ENCODE measurements at places on chromosomes 3 and 15. TPM values are rescaled to one million over a fixed set of nuclear protein-coding genes. Genes with fewer than 3 reads are reported as not detected.

DNA sequence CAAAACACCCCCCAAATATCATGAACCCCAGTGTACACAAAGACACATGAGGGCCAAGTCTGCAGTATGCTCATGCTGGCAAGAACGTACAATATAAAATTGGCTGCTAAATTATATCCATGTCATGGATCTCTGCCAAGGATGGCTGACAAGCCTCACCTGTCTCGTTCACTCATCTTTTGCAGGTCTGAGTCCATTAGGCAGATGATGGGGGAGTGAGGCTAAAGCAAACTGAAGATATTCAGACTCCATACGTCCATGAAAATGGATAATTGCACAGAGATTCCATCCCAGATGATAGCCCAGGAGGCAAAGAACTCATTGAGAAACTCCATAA, 122.3 kb upstream of the PTPRG start:
- no peak for DNase-seq

DNA sequence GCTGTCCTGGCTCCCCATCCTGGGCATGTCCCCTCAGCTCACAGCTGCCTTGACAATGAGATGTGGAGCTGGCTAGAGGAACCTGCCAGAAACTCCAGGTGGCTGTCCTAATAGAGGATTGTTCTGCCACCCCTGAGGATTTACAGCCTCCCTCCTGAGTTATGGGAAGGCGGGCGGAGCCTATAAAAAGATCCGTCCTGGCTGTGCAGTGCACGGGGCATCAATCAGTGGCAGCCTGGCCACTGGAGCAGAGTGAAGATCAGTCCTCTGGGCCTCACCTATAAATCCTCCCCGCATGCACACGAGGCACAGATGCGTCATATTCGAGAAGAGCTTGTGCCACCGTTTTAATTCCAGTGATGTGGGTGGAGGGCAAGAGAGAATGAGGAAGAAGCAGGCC, 90.0 kb downstream of the MEGF11 start:
- no peak for DNase-seq

DNA sequence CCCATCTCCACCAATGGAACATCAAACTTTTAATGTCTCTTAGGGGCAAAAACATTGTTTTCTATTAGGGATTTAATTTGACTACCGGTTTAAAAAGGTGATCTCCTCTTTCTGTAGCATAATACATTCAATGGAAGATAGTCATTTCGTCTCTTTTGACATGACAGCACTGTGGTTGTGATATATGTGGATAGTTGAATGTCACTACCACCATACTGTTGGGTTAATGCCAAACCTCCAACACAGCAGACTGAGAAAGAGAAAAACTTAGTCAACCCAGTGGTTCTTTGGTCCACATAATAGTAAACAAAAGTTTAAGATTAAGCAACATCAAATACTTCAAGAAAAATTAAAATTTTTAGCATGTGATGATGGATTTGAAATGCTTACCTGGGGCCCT, 530.4 kb downstream of the AGBL1 start:
- no peak for DNase-seq

DNA sequence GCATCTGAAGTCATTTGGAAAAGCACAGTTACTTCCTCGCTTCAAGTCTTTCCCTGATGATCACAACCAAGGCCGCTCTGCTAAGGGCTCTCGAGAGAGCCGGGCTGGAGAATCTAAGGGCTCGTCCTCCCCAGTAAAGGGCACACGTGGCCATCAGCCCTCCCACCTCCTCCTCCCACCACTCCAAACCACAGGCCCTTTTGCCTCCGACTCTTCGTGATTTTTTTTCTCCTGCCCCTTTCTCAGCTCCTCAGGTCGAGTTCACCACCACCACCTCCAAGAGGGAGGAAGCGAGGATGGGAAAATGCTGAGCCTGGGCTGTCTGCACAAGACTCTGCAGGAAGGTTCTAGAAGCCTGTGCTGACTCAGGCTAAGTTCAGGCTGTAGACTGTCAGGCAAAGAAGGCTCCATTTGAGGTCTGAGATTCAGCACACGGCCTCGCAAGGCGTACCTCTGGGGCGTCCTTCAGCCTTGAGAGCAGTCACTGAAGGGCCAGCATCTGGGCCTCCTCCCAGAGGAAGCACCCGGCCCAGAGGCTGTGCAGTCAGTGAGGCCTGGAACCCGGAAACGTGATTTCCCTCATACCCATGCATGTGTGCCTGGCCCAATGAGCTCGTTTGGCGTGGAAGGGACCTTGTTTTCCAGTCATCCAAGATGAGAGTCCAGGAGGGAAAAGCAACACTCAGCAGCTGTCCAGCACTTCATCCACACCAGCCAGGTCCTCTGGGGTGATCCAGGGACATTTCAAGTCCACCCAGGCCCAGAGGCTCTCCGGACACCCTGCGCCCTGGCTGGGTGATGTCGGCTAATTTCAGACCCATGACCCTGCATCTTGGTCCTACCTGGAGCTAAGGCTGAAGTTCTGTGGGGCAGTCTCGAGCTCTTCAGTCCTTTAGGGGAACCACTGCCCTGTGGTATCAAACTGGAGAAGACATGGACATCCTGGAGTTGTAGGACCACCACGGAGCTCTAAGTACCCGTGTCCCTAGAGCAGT, 196.8 kb downstream of the XXYLT1 start:
- no peak for DNase-seq

DNA sequence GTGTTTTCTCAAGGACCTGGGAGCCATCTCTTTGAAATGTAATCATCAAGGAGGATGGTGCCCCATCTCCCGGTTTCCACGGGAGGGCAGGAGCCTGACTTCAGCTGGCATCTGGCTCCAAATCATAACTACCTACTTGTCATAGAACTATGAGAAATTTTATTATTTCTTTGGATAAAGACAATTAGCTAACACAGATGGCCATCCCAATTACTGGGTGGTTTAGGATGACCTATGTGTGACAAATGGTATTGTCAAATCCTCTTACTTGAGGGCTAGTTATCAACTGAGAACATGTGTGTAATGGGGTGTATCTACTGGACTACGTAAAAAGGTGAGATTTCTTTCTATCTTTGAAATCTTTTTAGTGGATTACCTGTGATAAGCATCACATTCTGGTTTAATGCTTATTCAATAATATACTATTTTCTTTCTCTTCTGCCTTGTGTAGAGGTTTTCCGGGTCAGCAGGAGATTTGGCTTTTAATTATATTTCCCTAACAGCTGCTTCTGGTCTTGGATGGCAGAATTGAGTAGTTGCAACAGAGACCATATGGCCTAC, 15.3 kb upstream of the PARP14 start:
- DNase-seq: no peak

DNA sequence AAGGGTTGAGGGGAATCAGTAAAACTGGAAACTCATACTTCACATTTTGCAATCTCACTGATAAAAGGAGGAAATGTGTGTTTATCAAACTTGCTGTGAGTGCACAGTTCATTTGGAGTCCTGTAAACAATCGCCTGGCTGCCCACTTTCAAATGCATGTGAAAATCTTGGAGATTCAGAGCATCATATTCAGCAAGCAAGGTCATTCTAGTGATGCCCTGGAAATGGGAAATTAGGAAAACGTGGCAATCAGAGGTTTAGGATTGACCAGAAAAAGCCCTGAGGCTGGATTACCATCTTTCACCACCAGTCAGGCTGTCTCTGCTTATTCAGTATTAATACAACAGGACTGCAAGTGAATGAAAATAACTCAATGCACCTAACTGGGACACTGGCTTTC, 23.9 kb downstream of the DPH6 start:
- no peak for DNase-seq

DNA sequence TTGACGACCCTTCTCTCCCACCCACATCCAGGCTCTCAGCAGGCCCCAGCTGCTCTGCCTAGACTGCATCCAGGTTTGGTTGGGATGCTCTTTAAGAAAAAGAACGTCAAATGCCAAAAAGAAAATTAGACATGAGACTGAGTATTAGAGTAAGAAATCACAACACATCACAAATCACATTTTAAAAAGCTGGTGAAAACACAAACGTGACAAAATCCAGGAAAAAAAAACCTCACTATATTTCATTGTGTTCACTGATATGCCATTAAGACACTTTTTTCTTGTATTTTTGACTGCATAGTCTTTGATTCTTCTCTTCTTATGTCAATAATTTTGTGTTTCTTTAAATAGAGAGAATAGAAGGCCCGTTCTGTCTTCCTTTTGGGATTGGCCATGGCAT, 243.7 kb downstream of the TLE3 start:
- DNase-seq: no peak

DNA sequence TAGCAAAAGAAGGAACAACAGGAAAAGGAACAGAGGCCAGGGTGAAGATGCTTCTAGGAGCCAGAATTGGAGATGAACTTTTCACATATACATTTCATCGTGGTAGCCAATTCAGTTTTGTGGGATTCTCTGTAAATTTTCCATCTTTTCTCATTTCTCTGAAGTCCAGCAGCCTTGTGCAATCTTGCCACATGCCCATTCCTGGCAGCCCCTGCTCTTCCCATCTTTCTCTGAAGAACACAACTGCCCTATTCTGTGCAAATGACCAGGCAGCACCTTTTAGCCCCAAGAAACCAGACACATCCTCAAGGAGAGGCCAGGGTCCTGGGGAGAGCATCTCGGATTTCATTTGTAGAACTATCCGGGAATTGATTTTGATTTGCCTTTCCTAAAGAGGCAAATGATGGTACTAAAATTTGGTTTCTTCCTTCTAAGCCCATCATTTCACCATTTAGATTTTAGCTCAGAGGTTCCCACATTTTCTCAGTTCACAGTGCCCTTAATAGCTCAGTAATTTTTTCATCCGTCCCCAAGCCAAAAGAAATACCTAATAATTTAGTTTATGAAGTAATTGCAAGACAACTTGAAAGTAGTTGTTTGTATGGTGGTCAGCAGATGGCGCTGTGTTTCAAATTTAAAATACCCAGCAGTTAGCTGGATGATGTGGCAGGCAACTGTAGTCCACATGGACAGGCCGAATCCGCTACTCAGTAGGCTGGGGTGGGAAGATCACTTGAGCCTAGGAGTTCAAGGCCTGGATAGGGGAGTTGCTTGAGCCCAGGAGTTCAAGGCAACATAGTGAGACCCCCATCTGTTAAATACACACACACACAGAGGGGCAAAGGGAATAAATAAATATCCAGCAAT, 61.3 kb upstream of the ACKR4 start:
- peak; percentile 54 for DNase-seq

DNA sequence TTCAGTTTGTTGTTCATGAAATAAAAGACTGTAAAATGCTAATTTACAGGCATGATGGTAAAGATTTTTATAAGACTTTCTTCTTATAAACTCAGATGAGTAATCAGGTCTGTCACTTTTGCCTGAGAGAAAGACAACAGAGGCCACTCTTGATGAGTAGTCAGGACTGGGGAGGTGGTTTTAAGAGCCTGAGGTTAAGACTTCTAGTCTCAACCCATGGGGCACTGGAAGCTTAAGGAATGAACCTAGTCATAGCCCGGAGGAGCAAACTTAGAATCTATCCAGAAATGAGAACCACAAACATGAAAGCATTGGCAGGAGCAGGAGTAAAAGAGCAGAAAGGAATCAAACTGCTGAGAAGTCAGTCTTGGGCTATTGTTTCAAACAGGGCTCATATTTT, 846.3 kb upstream of the ARPP21 start:
- DNase-seq: no peak

GRCh38 chr3:172982736-172983364, 158.2 kb downstream of the SPATA16 start:
- no peak for DNase-seq

Gene ADAMTS7
- total RNA-seq: 1.6 TPM

Gene LINGO1
- 0.79 TPM for total RNA-seq

Gene TNNC1
- total RNA-seq: 1.1 TPM

Gene LNP1
- 1.4 TPM for total RNA-seq

Gene FRMD5
- total RNA-seq: 2.9 TPM

Gene CTSH
- 34.4 TPM for total RNA-seq
